ENCODE measurements at places on chromosomes 2 and 18.

GRCh38 chr18:74430806-74431571, 26.1 kb downstream of the DIPK1C start:
- no peak for DNase-seq

- DNase-seq = peak; percentile 45
Observed at GRCh38 chr2:37648331-37649011, 23.0 kb downstream of the CDC42EP3 start.

GRCh38 chr2:48993576-48993975, 160.7 kb downstream of the FSHR start:
- no peak for DNase-seq

- no peak for DNase-seq
Observed at GRCh38 chr2:85230679-85231467, 96.9 kb downstream of the TGOLN2 start.

DNA sequence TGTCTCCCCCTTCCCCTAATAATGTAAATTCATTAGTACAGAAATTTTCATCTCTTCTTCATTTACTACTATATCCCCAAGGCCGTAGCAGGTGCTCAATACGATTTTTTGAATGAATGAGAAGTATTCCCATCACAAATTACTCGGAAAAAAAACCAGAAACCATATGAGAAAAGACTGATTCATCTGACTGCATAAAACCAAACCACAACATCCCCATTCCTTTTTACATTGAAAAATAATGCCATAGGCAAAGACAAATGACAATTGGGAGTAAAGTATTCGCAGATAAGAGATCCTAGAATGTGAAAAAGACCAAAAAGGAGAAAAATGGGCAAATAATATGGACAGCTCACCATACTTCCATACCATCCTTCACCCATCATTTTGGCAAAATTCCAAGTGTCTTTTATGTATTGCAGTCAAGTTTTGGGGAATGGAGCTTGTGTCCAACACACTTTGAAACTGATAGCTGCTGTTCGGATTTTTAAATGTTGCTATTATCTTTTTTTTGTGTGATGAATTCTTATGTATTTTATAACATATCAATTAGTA, 1.5 kb downstream of the ZC3H8 start:
- no peak for DNase-seq

GRCh38 chr2:150371044-150371818, 116.2 kb downstream of the RND3 start:
- DNase-seq = no peak

- DNase-seq = no peak
Observed at GRCh38 chr18:63586431-63586830, 712 bp upstream of the SERPINB13 start.

- DNase-seq = no peak
Observed at GRCh38 chr2:84956334-84957297, 14.3 kb upstream of the KCMF1 start.

DNA sequence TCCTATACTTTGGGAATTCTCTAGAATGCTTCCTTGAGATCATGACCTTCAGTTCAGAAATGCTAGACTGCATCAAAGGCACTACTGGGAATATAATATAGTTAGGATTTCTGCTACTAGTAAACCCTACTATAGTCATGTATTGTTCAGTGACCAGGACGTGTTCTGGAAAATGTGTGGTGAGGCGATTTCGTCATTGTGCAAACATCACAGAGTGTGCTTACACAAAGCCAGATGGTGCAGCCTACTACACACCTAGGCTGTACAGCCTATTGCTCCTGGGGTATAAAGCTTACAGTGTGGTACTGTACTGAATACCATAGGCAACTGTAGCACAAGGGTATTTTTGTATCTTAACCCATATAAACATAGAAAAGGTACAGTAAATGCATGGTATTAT, 13.0 kb downstream of the CXCR4 start:
- DNase-seq = no peak

DNA sequence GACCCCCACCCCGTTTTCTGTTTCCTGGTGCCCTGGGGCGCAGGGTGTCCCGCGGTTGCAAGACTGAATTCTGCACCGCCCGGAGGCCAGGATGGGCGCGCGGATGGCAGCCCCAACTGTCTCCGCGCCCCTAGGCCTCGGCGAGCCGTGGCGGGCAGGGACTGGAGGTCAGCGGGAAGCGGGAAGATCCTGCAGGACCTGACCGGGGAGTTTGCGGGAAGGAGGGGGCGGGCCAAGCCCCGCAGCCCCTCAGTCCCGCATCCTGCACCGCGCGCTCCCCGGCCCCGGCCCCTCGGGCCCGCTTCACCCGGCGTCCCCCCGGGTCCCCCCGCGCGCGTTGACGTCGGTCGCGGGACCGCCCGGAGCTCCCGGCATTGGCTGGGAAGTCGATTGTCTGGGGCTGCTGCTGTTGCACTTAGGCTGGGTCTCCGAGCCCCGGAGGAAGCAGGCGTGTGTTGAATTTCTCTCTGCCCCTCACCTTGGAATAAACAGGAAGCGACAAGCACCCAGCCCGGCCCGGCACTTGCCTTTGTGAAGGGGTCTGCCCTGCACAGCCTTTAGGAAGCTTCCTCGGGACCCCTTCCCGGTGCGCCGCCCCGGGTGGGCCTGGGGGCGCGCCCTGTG, at the start of gene LDLRAD4:
Gene LDLRAD4 (plus strand): TSS at position 393 of the 624 bp plus-strand sequence.
- no peak for DNase-seq

GRCh38 chr2:202035089-202035940, 1.7 kb downstream of the FZD7 start:
- no peak for DNase-seq

GRCh38 chr2:95266781-95267430, 7.3 kb upstream of the PROM2 start:
- no peak for DNase-seq

DNA sequence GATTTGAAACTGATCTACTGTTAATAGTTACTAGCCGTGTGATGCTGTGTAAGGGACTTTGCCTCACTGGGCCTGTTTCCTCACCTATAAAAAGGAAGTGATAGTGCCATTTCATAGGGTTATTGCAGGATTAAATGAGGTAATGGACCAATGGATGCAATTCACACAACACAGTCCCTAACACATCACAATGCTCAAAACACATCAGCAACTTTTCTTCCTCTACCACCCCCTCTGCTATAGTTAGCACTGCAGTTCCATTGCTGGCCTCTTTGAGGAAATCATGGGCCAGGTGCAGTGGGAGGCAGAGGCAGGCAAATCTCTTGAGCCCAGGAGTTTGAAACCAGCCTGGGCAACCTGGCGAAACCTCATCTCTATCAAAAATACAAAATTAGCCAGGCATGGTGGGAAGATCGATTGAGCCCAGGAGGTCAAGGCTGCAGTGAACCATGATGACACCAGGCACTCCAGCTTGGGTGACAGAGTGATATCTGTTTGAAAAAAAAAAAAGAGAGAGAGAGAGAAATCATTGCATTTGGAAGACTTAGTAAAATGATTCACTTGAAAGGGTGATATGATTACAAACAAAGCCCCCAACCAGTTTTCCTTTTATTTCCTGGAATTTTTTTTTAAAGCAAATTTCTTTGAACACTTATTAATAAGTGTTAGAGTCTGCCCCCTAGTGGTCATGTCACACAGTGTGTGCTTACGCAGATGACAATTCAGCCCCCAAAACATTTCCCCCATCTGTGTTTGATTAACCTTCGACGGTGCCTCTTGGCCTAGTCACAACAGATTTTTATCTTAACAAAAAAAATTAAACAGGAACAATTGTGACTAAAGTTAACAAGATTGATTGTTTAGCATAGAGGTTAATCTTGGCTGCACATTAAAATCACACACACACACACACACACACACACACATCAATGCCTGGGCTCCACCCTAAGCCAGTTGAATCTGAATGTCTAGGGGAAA, 88.6 kb upstream of the BCL11A start:
- no peak for DNase-seq

DNA sequence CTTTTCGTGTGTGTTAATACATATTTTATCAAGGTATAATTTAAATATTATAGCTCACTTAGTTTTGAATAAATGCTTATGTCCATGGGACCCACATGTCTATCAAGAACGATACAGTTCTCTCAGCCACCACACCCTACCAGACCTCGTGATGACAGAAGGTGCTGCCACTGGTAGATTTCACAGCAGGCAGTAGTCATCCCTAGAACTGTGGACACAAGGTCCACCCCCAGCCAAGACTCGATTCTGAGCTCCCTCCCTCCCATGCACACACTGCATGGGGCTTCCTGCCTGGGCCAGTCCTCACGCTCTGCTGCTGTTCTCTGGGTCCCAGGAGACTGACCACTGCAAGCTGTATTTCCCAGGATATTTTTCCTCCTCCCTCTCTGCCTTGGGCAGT, 26.5 kb upstream of the CREB1 start:
- no peak for DNase-seq

GRCh38 chr2:228681426-228681825, 499.9 kb upstream of the SPHKAP start:
- no peak for DNase-seq

- no peak for DNase-seq
Observed at GRCh38 chr18:55261253-55261652, 302.0 kb upstream of the CCDC68 start.

DNA sequence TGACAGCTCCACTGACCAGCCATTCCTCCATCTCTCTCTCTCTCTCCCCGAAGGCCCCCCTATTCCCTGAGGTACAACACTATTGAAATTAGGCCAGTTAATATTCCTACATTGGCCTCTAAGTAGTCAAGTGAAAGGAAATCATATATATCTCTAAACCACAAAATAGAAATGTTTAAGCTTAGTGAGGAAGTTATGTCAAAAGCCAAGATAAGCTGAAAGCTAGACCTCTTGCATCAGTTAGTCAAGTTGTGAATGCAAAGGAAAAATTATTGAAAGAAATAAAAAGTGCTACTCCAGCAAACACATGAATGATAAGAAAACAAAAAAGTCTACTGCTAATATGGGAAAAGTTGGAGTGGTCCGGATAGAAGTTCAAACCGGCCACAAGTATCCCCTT, 301.3 kb upstream of the RBMS1 start:
- DNase-seq = no peak

DNA sequence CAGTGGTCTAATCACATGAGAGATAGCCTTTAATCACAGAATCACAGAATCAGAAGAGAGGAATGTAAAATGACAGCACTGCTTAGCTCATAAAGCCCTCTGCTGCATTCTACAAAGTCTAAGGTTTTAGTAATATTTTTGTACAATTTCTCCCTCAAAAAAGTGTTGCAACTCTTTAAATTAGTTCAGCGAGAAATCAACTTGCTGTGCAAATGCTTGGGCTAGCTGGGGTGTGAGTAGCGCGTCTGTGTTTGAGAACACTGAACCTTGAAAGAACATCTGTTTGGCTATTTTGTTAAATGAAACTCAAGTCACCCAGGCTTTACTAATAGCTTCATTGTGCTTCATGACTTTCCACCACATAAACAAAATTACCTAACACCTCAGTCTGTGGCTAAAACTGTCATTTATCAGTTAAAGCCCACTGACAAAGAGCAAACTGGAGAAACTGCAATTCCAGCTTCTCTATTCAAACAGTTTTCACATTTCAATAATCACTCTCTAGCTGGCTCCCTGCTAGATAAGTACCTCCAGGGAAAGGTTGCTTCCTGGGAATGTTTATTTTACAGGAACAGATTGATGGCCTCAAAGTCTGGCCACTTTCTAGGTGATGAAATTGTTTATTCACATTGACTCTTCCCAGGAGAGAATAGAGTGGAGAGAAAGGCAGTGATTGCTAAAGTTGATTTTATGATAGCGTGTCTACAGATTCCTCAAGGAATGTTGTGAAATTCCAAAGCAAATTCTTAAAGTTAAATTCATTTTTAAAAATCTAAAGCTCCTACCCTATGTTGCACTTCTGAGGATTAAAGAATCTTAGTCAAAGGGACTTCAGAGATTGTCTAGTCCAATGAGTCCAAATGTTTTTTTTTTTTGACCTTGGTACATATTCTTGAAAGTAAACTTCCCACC, 36.0 kb upstream of the STAT1 start:
- no peak for DNase-seq

GRCh38 chr2:231174211-231174651, 24.2 kb upstream of the ARMC9 start:
- DNase-seq = no peak

GRCh38 chr2:177393203-177393755, 706 bp downstream of the AGPS start:
- no peak for DNase-seq
